ENCODE measurements at places on chromosomes 2 and 18.

DNA sequence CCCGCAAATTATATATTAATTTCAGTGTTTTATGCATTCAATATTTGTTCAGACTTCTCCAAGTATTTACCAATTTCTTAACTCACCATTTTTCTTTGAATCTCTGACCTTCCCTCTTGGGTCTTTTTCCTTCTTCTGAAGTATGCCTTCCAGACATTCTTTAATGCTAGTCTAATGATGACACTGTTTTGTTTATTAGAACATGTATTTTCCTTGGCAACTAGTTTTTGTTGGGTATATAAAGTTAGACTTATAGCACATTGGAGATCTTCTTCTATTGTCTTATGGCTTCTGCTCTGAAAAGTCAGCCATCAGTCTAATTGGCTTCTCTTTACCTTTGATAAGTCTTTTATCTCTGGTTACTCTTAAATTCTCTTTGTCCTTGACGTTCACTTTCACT, 423.2 kb upstream of the NRP2 start:
- no peaks in the 10 kb centered on the region for H3K4me1 ChIP-seq
- H3K27me3 ChIP-seq, result no peaks in the 10 kb centered on the region
- no peak overlapping the region for H3K27ac ChIP-seq
- H3K4me3 ChIP-seq, result no peak overlapping the region
- no peaks in the 10 kb centered on the region for H3K36me3 ChIP-seq

- no peak for DNase-seq
- H3K4me3 ChIP-seq, result no peak overlapping the region
- H3K27ac ChIP-seq, result no peak overlapping the region
- H3K36me3 ChIP-seq, result peaks cover 8% of the 10 kb centered on the region
Observed at GRCh38 chr2:239168575-239168974, 232.2 kb downstream of the HDAC4 start.

DNA sequence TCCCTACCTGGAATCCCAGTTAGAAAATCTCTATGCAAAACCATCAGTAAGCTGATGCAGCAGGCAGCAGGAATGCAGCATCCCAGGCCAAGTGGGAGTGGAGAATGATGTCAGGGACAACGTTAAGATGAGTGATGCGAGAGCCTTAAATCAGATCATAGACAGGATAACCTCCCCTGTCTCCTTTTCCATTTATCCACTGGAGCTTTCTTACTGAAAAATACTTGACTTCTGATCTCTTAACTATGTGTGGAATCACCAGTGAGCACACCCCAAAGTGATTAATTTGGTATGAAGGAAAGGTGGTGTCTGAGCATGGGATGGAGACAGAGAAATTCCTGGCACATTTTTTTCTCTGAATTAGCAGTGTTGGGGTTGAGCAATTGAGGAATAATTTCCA, 98.0 kb downstream of the RND3 start:
- H3K27me3 ChIP-seq, result no peaks in the 10 kb centered on the region
- no peaks in the 10 kb centered on the region for H3K4me1 ChIP-seq

DNA sequence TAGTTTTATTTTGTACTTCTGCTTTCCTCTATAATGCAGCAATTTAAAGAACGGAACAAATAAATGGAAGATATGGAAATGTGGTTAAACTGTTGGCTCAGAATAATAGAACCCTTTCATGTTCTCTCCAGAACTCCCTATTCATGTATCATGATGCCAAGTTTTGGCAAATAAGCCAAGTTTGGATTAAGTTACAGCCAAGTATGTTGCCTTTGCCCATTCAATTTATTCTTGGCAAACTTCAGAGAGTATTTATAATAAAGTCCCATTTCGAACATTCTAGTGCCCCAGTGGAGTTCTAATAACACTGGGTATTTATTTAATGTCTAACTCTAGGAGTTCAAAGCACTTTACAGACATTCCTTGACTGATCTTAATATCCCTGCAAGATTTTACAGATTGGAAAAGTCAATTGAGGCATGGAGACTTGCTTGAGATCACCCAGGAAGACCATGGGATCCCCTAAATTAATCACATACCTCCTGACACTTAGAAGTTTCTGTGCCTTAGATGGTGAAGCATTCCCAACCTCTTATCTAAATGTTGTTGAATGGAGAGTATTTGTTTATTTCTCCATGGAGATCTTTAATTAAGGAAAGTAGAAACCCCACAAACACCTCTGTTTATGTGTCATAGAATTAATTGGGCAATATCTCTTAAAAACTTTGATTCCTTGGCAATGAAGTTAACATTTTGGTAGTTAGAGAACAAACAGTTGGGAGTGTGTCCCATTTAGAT, 106.7 kb downstream of the ACKR3 start:
- DNase-seq, result no peak
- H3K27ac ChIP-seq, result no peak overlapping the region
- H3K4me1 ChIP-seq, result peaks cover 2% of the 10 kb centered on the region
- H3K36me3 ChIP-seq, result no peaks in the 10 kb centered on the region
- no peaks in the 10 kb centered on the region for H3K27me3 ChIP-seq
- no peak overlapping the region for H3K4me3 ChIP-seq

DNA sequence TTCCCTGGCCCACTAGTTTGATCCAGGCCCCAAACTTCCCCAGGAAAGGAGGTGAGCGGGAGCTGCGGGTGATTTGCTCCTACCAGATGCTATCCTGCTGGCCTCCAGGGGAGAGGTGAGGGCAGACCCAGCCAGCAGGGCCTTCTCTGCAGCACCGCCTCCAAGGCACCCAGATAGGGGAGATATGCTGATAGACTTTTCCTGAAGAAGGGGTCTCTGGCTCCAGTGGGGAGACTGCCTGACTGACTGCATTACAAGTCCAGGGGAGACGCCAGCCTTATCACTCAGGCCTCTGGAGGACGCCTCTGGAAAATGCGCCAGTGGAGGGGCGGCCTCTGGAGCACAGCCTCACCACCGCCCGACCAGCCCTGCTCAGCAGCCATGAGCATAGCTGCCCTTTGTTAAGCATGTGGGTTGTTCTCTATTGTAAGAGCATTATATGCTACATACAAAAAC, 60.6 kb upstream of the SMAD7 start:
- H3K4me3 ChIP-seq, result no peak overlapping the region
- H3K27ac ChIP-seq, result no peak overlapping the region
- no peaks in the 10 kb centered on the region for H3K27me3 ChIP-seq
- H3K36me3 ChIP-seq, result no peaks in the 10 kb centered on the region

Data from lung (tissue), 17 donors.